ENCODE measurements at places on chromosomes 5 and 9.

DNA sequence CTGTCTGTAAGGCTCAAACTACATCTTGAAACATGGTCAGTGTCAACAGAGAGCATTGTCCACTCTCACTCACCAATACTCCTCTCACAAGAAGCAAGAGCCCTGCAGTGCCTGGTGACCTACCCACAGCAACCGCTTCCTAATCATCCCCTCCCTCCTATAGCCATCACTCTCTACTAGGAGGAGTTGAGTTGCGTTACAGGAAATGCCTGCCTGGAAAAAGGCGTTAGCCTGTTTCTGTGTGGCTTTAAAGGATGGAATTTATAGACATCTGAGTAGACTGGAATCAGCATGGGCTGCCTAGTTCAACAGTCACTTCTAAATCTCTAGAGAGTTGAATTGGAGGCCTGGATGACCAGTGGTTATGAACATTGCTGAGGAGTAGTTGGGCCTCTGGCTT is 108.3 kb upstream of the FER start:
- DNase-seq, result no peak

DNA sequence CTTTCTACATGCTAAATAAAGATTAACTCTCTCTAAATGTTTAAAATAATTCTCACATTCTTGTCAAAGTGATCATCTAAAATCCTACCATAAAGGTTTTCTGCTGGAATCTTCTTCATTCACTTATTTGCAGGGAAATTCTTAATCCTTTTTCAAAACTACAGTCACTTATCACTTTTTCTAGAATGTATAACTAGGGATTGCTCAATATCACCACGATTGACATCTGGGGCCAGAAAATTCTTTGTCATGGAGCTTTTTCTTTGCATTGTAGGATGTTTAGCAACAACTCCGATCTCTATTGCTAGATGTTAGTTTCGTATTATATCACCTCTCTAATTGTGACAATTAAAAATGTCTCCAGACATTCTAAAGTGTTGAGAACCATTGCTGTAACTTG is 344.9 kb upstream of the PIK3R1 start:
- DNase-seq, result no peak

- no peak for DNase-seq
Measured at GRCh38 chr9:120446671-120447070, 133.3 kb downstream of the CDK5RAP2 start.

DNA sequence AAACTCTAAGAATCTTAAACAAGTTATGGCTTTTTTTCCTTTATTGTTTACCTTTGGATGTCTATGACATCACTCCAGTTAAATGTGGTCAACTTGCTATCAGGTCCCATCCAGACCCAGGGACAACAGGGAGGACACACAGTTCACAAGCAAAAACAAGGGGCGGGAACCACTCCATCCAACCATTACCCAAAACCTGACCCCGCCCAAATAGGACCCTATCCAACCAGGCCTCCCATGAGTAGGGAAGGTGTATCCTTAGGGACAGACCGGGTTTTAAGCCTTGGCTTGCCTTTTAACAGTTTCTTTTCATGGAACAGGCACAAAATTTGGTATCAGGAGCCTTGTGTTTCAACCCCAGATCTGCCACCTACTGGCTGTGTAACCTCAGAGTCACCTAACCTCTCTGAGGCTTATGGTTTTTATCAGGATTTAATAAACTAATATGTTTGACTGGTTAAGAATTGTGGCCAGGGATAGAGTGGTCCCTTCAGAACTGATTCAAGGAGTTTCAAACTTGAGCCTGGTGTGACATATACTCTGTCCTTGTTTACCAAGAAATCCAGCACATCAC is 127.7 kb upstream of the RAD23B start:
- DNase-seq, result no peak

- DNase-seq, result peak; percentile 30
Measured at GRCh38 chr9:806285-807156, 35.0 kb upstream of the DMRT1 start.

DNA sequence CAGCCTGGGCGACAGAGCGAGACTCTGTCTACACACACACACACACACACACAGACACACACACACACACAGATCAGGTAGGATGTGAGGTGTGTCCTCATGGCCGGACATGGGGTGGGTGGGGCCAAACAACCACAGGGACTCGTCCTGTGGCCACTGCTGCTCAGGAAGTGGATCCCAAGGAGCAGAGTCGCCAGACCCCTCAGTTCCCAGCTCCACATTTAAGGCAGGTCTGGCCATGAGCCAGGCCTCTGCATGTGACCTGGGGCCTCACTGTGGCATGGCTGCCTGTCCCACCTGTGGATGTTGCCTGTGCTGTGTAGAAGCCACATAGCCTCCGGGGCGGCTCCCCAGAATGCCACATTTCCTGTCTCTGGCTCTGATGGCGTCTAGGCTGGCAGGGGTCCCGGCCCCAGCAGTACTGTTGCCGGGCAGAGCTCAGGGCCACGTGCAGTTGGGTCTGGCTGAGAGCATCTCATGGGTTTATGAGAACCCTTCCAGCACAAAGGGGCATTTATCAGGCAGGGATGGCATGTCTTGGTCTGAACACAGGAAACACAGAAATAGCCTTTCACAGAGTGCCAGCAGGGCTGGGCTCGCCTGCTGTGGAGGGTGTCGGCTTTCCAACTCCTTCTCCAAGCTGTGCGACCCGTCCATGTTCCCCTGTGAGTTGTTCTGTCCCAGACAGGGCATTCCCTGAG is 9.9 kb upstream of the NINJ1 start:
- DNase-seq, result no peak
